GM04503 (cell line): ENCODE measurements at places on chromosomes 6 and 20.

GRCh38 chr20:34362502-34363061 lies 491 bp upstream of the ITCH start:
- DNase-seq = no peak

DNA sequence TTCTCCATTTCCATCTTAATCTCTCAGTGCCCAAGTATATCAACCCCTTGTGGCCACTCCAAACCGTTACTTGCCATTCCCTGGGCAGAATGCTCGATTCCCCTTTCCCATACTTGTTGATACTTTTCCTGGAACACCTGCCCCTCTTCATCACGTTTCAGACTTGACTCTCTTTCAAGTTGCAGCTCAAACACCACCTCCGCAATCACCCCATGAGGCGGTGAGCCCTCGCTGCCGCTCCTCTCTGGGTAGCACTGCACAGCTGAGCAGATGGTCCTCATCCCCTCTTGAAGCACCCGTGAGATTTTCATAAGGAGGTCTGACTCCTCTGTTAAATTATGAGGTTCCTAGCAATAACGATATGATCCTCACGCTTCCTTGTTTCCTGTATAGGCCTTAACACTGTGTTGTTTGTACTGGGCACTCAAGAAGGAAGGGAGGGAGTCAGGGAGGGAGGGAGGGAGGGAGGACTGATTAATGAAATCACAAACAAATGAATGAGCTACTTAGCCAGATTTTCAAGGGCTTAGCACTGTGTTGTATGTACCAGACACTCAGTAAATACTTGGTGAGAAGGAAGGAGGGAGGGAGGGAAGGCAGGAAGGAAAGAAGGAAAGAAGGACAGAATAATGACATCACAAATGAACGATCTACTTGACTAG lies 8.0 kb upstream of the UQCC2 start:
- DNase-seq = no peak

- no peak for DNase-seq
Observed at GRCh38 chr6:110528930-110529325, 52.5 kb upstream of the SLC22A16 start.

DNA sequence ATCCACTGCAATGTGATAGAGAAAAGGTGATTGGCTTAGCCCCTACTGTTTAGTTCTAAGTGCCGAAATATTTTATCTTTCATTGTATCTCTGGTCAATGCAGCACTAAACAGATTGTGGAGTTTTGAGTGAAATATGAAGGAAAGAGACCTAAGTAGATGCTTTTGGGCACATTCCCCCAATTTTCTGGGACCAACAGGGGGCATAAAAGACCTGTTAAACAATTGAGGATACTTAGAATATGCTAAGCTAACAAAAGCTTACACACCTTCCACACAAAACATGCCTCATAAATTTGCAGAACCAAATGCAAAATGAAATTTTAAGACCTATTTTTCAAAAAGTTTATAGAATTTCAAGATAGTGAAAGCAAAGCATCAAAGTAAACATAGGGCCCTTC lies 746.9 kb downstream of the TBC1D32 start:
- no peak for DNase-seq

- DNase-seq = no peak
Observed at GRCh38 chr6:151025076-151025475, 159.6 kb downstream of the MTHFD1L start.

DNA sequence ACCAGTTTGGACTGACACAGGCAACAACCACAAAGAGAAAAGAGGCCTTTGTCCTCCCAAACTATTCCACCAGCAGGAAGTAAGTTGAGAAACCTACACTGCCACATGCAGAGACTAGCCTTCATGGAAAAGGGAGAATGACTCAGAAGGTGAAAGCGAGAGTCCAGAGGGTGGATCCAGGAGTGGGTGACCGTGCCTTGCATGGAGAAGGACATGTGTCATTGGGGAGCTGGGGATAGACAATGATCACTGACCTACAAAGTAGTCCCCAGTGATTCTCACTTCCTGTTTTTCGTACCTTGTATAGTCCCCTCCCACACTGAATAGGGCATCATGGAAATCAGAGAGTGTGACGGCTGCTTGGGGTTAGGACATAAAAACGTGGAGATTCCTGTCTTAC lies 91.9 kb downstream of the MYLK4 start:
- DNase-seq = no peak

GRCh38 chr6:169087443-169088041 lies 166.1 kb downstream of the THBS2 start:
- no peak for DNase-seq

- no peak for DNase-seq
Observed at GRCh38 chr20:35283441-35284266, 918 bp downstream of the EIF6 start.

- no peak for DNase-seq
Observed at GRCh38 chr20:38353316-38353715, 7.0 kb downstream of the LBP start.

DNA sequence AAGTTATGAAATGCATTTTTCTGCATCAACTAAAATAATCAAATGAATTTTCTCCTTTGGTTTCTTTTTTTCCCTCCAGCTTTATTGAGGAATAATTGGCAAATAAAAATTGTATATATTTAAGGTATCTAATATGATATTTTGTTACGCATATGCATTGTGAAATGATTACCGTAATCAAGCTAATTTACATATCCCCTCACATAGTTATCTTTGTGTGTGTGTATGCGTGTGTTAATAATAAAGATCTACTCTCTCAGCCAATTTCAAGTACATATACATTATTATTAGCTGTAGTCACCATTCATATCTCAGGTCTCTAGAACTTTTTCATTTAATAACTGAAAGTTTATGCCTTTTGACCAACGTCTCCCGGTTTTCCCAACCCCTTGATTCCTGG lies 61.1 kb downstream of the SYCP2L start:
- no peak for DNase-seq

DNA sequence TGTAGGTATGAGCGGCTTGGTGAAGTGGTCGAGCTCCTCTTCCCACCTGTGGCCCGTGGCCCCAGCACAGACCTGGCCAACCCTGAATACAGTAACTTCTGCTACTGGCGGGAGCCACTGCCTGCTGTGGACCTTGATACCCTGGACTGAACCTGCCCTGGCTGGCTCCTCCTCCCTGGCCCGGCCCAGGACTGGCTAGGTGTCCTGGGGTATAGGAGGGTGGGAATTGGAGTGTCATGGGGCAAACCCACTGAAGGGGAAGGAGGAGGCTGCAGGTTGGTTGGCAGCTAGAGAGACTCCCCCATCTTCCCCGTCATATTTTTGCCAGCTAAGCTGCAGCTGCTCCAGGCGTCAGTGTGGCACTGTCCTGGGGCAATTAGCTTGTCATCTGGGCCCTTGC lies 7.9 kb downstream of the EMILIN3 start:
- no peak for DNase-seq
